ENCODE measurements at places on chromosomes 3 and 15.

DNA sequence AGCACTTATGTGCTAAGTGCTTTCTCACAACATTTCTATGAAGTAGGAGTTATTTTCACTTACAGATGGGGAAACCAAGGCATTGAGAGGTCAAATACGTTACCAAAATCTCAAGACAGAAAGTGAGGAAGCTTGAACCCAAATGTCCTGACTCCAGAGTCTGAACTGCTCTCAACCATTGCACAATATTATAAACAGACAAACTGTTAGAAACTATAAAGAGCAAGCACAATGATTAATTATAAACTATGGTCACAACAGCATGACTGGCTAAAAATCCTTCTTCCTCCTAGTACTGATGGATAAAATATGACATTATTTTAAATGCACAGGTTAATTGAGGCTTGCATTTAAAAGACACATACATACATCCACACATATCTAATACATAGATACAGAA lies 77.9 kb upstream of the ASB14 start:
- DNase-seq: no peak

DNA sequence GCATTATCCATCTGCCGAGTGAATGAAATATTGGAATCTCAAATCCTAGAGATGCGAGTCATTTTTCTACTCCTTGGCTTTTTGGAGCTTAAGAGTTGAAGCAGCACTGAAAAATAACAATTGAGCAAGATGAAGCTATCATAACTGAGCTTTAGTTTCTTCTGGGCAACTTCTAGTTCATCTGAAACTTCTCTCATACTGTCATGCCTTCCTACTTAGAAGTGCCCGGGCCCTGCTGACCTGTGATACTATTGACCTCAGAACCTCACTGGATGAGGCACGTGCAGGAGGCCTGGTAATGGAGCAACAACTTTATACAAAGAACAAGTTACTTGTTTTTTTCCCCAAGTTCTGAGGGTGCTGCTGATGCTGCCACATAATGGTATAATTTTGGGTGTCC lies 48.5 kb upstream of the P3H2 start:
- no peak for DNase-seq

GRCh38 chr3:62667714-62668113 lies 207.5 kb downstream of the CADPS start:
- DNase-seq: no peak

DNA sequence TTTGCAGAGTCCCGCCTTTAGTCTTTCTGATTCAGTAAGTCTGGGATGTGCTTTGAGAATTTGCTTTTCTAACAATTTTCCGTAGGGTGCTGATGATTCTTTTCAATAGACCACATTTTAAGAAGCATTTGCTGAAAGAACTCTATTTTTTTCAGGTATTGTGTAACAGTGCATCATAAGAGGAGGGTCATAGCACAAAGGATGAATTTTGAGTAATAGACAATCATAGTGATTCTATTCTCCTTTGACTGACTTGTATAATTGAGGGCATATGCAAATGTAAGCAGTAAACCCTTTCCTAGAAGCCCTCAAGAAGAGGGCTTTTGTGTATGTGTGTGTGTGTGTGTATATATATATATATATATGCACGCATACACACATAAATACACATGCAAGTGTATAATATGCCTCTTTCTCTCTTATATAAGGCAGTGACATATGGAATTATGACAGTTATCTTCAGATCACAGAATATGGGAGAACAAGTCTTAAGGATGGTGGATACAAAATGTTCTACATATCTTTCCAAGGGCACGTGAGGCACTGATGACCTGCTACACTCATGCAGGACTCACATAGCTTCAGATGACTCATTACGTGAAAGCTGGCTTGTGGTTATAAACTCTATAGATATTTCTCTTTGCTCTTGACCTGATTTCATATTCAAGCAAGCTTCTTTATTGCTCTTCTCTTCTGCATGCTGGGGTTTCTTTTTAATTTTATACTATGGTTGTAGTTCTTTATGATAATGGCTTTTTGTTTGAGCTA lies 6.5 kb upstream of the PLSCR1 start:
- no peak for DNase-seq

- DNase-seq: peak; percentile 54
Observed at GRCh38 chr3:15467227-15468181, 40.1 kb downstream of the EAF1 start.

- DNase-seq: peak; percentile 90
Observed at GRCh38 chr3:127786353-127787070, 35.8 kb downstream of the MGLL start.

- DNase-seq: peak; percentile 51
Observed at GRCh38 chr15:34588046-34588674, 4.7 kb upstream of the GOLGA8B start.

GRCh38 chr3:185631508-185632206 lies 45.6 kb downstream of the SENP2 start:
- no peak for DNase-seq

- DNase-seq: no peak
Observed at GRCh38 chr3:10309736-10310135, 11.2 kb downstream of the SEC13 start.

DNA sequence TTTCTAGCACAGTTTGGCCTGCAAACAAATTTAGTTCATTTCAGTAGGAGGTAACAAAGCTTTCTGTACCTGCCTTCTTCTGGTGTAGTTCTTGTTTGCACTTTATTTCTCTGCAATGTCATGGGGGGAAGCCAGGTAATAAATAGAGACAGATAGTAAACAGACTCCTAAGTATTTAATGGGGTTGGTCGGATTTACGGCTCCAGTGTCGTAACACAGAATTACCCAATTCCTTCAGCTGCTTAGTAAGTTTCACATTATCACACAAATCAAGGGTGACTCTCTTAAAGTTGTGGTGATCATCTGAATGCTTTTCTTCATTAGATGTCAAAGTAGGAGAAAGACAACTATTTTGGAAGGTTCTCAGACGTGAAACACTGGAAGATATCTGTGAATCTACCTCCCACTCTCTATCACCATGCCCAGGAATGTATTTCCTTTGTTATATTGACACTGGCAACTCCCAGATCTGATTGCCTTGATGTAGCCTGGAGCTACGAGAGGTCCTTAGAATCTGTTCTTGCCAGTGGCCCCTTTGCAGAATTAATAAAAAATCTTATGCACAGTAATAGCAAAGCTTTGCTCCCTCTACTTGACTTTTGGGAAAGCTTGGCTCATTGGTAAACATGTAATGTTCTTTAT lies 25.0 kb upstream of the TMC3 start:
- DNase-seq: no peak

DNA sequence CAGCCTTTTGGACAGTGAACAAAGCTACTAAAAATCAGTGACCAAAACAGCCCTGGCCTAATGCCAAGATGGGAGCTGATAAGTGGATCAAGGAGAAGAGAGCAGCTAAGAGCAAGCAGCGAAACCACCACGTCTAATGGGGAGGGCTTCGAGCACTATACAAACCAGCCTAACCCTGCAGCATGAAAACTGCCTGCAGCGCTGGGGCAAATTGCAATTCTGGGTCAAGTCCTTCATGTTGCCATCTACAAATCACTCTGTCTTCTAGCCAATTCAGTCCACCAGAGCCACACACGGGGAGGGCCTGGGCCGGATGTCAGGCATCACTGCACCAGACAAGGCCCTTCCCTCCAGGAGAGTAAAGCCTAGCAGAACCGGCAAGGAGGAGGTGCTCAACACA lies 30.5 kb upstream of the SPATA12 start:
- DNase-seq: no peak

DNA sequence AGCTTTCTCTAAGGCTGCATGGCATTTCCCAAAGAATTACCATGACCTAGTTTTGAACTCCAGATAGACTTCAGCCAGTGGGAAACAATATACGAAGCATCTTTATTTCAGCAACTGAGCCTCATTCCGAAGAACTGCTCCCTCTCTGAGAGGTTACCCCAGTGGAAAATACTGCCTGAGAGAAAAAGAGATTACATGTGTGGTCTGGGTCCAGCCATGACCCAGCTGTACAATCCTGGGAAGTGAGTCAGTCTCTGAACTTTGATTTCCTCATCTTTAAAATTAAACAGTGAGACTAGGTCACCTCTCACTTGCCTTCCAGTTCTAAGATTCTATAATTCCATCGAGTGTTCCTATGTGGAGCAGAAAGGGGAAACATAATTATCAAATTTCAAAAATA lies 42.4 kb downstream of the TNIK start:
- DNase-seq: no peak

DNA sequence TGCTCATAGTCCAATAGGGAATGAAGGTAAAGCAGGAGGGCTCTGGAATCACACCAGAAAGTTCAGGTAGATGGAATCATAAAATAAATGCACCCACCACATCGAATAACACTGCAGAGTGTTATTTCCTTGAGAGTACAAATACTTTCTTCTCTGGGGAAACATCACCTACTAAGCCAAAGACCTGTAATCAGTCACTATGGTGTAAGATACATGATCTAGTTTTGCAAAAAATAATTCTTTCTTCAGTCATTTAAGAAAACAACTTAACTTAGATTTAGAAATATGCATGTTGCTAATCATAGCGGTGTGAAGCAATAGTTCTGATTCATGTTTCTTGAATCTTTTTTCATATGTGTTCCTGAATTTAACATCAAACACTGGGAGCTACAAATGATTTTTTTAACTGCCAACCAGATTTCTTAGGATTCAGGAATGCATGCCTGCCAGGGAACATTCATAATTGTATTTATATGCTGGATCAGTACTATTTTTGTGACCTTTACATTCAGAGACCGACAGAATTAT lies 40.2 kb upstream of the MEIS2 start:
- DNase-seq: no peak

DNA sequence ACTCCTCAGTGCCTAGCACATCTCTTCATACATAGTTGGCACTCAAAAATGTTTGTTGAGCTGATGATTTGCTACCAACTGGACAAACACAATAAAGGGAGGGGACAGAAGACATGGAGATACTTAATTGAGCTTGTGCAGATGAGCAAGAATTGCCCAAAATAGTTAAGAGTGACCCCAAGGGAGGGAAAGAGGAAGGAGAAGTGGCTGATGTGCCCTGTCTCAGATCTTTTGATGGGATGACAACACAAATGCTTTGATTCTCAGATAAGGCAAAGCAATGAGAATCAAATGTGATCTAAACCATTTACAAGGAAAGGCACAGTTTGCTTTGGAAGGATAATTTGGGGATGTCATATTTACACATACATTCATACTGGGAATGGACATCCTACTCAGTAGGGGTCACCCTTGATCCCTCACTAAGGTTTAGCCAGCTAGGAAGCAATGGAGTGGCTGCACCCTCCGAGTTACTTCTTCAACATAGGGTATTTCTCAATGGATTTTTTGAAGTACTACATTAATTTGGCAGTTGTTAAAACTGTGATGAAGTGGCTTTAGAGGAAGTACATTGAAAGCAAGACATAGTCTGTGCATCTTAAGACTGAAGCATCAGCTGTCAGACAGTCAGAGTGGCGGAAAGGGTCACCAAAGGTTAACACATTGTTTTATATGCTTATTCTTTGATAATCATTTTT lies 21.9 kb upstream of the SSR3 start:
- DNase-seq: no peak

- no peak for DNase-seq
Observed at GRCh38 chr15:78445875-78446274, 7.9 kb downstream of the IREB2 start.

GRCh38 chr3:181921220-181921619 lies 209.5 kb downstream of the SOX2 start:
- DNase-seq: no peak

GRCh38 chr3:171806200-171807128 lies 3.8 kb downstream of the PLD1 start:
- DNase-seq: no peak

GRCh38 chr3:195914648-195915473 lies 6.5 kb upstream of the TNK2 start:
- DNase-seq: no peak

DNA sequence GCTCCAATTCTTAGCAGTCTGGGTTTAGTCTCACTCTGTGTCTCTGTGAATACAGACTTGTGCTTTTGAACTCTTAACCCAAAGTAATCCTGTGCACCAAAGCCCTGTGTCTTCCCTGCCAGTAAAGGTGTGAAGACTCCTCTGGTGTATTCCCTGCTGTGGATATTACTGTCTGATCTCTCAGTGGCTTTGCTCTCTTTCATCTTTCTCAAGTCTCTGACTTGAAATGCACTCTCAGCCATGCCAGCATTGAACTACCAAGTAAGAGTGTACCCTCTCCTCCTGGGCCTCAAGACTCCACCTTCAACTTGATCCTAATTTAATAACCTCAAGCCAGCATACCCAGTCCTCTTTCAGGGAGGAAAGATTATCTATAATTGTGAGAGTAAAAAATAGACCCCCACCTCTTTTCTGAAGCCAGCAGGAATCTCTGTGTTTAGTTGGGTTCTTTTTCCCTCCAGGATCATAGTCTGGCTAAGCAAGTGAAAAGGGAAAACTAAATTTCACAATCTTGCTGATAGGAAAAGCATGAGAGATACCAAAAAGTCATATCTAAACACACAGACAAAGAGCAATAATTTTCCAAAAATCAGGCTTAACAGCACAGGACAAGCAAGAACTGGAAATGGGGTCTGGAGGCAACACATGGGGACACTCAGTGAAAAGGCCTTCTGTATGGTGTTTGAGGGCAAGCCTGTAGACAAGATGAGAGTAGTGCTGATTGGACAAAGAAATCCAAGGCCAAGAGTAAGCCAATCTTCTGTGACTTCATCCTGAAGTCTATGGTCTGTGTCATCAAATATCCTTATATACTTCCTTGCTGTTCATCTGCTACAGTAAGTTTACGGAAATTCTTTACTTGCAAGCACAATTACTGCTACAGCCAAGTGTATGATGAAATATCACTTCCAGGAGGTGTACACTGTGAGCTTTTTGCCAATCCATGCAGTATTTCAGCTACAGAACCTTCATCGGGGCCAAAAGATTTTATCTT lies 296.1 kb upstream of the TGFBR2 start:
- no peak for DNase-seq

DNA sequence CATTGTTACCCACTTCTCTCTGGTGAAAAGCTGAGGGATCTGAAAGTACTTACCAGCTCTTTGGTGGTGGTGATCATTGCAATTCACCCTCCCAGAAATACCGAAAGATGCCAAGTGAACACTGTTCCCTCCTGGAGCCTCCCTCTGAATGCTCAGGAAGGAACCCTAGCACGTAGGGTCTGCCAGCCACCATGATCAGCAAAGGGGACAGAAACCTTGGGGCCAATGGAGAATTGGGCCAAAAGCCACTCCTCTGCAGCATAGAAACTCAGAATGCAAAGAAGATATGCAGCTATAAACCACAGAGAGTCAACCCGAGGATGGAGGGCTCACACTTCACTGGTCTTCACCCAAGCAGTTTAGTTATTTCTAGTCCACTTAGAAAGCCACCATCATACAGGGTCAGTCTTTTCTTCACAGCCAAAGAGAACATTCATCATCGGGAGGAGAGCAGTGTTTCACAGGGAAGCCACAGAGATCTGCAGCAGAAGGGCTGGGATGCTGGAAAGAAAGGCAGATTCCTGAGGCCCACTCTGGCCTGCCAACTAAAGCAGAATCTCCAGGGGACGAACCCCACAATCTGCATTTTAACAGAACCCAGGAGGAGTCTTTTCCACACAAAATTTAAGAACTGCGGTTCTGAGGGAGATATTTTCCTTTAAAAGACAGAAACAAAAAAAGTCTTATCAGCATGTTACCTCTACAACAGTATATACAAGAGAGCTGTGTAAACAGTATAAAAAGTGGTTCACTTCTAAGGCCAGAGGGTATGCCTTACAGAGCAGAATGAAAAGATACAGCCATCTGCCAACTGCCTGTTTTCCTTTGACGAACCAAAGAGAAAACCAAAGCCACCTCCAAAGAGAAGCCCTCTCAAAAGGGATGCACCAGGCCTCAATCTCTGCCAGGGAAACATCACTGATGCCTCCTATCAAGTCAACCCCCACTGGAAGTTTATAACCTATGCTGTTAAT lies 11.3 kb downstream of the TBC1D2B start:
- DNase-seq: no peak

All from NCI-H524 treated with DMSO at 0.1 percent for 48 hours (cell line).